Stimulated activated CD8-positive, alpha-beta memory T cell treated with anti-CD3 and anti-CD28 coated beads, Interleukin-12 subunit alpha, Interleukin-12 subunit beta, amount 100 ng/mL, for 4 hours (primary cell): ENCODE measurements at places on chromosomes 1 and 21.

DNA sequence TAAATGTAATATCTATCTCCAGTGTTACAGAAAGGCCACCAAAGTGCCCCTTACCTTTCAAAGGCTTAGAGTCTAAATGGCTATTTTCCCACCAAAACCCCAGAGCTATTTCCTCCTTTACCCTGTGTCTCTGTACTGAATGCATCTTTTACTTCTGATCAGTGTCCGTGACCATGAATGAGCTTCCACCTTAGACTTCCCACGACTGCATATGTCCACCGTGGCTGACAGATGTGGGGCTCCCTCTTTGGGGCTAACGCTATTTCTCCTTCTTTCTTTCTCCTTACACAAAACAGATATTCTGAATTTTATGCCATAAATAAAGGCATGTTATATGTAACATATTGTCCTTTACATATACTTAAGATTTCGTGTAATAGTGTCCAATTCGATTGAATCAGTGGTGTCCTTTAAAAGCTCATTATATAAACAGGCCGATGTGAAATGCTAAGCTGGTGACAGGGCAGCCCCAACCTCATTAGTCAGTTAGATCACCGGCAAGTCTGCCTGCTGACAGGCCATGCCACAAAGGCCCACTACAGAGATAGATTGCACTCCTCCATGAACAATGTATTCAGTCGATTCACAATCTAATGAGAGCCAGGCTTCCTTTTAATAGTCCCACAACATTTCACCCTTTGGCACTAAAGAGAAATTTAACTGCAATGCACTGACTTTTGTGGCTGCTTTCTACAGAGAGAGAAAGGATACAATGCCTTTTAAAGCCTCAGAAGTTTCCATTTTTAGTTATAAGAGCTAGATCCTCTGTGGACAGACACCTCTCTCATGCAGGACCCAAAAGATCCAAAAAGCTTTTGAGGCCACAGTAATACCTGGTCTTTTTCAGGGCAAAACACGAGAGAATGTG is 297.9 kb downstream of the PCP4 start:
- no peak for DNase-seq

GRCh38 chr1:38941527-38942019 is at the start of gene RHBDL2:
RHBDL2 (minus strand) TSS chr1:38941830; CDS start chr1:38919212, 22,618 bp downstream.
- DNase-seq = no peak

GRCh38 chr1:40153073-40153770 is 8.0 kb upstream of the RLF start:
- DNase-seq = no peak

GRCh38 chr1:221868593-221869303 is 126.9 kb upstream of the DUSP10 start:
- no peak for DNase-seq

DNA sequence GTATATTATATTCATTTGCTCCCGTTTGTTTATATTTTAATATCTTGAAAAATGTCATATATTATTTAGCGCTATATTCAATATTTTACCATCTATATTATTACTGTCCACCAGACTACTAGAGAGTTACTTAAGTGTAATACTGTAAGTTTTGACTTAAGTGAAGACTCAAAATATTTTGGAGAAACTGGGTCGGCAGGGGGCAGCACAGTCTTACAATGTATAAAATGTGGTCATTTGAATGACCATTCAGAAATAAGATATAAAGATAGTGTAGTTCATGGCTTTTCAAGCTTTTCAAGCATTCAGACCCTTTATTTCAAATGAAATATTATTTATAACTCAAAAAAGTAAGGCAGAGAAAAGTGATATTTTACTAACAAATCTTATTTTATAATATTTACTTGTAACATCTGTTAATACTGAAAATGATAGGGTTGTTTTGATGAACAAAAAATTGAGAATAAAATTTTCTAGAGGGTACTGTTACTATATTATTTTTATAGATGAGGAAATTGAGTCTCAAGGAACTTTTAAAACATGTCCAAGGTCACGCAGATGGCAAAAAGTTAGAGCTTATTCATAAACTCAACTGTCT is 89.0 kb upstream of the SERTAD4 start:
- DNase-seq = no peak

GRCh38 chr21:32520875-32521735 is 64.2 kb downstream of the TCP10L start:
- no peak for DNase-seq

GRCh38 chr1:43238991-43239469 is 30.8 kb upstream of the TMEM125 start:
- DNase-seq = no peak

- no peak for DNase-seq
Measured at GRCh38 chr1:1680031-1680911, 12.3 kb downstream of the SLC35E2B start.

DNA sequence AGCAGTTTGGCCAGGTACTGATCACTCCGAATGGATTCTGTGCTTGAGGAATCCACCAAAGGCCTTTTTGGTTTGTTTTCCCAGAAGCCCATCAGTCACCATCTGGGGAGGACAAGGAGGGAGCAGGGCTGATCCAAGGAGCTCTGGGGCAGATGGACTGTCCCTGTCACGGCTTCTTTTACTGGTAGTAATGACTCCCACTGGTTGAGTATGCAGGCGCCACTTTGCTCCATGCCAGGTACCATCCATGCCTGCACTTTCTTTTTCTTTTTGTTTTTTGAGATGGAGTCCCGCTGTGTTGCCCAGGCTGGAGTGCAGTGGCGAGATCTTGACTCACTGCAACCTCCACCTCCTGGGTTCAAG is 101.7 kb downstream of the UBIAD1 start:
- DNase-seq = no peak

GRCh38 chr1:81004011-81004410 is 796.7 kb upstream of the ADGRL2 start:
- no peak for DNase-seq

- no peak for DNase-seq
Measured at GRCh38 chr1:50651476-50652263, 228.4 kb upstream of the DMRTA2 start.

DNA sequence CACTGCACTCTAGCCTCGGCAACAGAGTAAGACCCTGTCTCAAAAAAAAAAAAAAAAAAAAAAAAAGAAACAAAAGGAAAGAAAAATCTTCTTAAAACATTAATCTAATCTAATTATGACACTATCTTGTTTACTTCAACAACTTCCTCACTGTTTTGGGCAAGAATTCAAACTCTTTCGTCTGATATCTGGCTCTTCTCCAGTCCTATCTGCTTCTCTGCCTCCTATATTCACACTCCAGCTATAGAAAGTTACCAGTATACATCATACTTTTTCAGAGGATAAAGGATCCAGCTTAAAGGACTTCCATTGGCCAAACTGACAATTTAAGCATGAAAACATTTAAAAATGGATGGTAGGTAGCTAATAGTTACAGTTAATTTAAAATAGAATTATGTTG is 47.3 kb downstream of the EIF2B3 start:
- DNase-seq = no peak

- DNase-seq = peak; percentile 28
Measured at GRCh38 chr1:227999056-227999930, 7.5 kb upstream of the WNT3A start.

GRCh38 chr1:181345146-181345545 is 138.2 kb upstream of the CACNA1E start:
- no peak for DNase-seq
